ENCODE measurements at places on chromosomes 13 and 19. TPM values are rescaled to one million over a fixed set of nuclear protein-coding genes. Genes with fewer than 3 reads are reported as not detected.

The ATXN8OS gene
- total RNA-seq: 1.5 TPM

The SIGLEC12 gene
- not detected for total RNA-seq

The ZFP14 gene
- 33.0 TPM for total RNA-seq

The MYPOP gene
- 1.3 TPM for total RNA-seq

The CA11 gene
- total RNA-seq: 13.3 TPM

The FGF22 gene
- 1.2 TPM for total RNA-seq

DNA sequence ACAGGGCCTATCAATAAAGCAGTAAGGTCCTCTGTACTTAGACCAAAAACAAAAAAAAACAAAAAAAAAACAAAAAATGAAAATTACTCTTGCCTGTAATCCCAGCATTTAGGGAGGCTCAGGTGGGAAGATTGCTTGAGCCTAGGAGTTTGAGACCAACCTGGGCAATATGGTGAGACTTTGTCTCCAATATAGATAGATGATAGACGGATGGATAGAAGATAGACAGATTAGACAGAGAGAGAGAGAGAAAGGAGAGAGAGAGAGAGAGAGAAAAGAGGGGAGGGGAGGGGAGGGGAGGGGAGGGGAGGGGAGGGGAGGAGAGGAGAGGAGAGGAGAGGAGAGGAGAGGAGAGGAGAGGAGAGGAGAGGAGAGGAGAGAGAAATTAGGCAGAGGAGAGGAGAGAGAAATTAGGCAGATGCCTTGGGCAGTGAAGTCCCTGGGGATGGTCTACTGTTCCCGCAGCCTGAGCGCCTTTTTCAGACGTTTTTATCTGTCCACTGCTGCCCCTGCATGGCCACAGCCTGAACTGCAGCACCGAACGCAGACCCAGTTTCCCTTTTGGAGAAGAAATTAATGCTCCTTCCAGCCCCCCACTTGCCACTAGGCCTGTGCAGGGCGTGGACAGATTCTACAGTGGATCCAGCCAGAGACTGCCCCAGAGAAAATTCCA lies 9.8 kb upstream of the ZNF627 start:
- DNase-seq: peak; percentile 48

DNA sequence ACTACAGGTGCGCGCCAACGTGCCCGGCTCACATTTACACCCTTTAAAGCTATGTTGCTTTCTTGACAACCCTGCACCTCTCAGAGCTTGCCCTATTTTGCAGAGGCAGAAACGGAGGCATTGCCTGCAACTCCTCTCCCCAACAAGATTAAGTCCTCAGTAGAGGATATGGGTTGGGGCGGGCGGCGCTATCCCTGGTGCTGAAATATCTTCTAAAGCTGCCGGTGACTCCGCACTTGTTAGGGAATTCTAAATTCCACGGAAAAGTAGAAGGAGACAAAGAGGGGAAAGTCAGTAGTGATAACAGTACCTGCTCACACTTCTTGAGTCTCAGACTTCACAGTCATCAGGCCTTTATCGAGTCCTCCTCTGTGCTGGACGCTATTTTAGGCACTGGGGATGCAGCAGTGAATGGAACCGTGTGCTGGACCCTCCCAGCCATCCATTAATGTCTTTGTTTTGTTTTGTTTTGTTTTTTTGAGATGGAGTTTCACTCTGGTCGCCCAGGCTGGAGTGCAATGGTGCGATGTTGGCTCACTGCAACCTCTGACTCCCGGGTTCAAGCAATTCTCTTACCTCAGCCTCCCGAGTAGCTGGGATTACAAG lies 18.0 kb downstream of the SLC5A5 start:
- no peak for DNase-seq

- DNase-seq: no peak
Measured at GRCh38 chr19:12752056-12752781, 628 bp downstream of the BEST2 start.

DNA sequence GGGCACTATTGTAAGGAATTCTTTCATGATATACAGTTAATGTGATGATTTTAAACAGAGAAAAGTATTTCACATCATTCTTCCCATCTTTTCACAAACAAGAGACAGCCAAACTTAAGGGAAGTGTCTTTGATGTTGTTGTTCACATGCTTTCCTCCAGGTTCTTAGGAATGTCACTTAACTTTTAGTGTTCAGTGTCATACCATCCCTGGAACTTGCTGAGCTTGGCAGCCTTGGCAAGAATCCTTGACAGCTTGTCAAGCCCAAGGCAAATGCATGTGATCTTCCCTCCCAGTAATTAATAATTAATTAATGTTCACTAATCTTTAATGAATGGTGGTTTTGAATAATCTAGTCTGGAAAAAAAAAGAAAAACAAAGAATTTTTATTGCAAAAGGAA lies 727.9 kb upstream of the PRR20A start:
- no peak for DNase-seq

DNA sequence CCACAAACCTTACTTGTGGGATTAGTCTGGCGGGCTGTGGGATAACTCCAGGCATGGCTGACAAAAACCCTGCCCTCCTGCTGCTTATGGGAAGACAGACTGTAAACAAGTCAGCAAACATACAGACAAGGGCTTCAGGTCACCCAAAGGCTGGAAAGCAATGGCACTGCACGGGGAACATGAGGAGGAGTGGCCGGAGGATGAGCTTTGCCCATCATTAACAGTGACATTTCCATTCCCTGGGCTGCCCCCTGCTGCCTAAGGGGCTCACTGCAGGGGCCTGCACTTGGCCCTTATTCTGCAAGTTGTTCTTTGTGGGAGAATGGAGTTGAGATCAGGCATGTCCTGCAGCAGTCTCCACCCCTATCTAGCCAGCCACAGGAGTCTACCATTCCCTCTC lies 91.3 kb downstream of the UQCRFS1 start:
- no peak for DNase-seq

- peak; percentile 24 for DNase-seq
Measured at GRCh38 chr19:14505488-14506239, 9.7 kb upstream of the GIPC1 start.

DNA sequence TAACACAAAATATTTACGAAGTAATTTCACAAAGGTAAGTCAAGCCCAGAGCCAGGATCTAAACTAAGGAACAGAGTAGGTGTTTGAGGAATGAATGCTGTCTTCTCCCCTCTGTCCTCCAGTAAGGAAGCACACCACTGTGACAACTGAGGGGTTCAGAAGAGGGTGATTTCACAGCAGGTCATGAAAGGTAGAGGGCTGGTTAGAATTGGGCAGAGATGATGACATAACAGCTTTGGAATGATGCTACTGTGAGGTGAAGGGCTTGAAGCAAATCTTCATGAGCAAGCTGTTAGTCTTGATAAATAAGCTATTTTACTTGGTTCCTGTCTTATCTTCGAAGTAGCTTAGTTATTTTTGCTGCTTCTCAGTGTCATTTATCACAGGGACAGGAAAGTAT lies 498.6 kb downstream of the FGF9 start:
- no peak for DNase-seq

DNA sequence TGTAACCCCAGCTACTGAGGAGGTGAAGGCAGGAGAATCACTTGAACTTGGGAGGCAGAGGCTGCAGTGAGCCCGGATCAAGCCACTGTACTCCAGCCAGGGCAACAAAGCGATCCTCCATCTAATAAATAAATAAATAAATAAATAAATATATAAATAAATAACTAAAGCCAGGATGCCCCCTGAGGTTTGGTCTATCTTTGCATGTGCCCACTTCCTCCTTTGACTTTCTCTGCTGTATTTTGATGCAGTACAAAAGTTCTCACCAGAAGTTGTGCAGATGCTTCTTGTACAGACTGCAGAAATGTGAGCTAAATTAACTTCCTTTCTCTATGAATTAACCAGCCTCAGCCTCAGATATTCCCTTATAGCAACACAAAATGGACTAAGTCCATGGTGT lies 6.5 kb upstream of the N4BP2L2 start:
- DNase-seq: no peak

DNA sequence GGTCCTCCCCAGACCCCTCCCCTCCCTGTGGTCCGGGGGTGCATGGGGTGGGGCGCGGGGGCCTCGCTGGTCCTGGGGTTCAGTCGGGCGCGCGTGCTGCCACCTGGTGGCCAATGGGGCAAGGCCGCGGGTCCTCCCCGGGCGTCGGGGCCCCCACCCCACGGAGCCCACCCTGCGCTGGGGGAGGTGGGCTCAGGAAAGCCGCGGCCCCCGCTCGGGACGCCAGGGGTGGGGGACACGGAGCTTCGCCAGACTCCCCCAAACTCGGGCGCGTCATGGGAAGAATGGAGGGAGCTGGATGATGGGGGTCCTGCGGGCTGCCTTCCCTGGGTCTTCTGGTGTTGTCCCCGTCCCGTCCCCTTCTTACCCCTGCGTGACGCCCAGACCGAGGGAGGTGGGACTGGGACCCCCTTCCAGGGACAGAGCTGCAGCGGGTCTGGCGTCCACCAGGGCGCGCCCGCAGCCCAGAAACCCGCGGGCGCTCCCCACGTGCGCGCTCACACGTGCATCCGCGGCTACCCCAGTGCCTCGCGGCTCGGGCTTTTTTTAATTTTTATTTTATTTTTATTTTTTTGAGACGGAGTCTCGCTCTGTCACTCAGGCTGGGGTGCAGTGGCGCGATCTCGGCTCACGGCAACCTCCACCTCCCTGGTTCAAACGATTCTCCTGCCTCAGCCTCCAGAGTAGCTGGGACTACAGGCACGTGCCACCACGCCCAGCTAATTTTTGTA lies 19.8 kb upstream of the TCF3 start:
- DNase-seq: peak; percentile 70

GRCh38 chr13:50215399-50215798 lies 200.2 kb downstream of the KCNRG start:
- no peak for DNase-seq

GRCh38 chr19:16118489-16119033 lies 6.9 kb downstream of the RAB8A start:
- no peak for DNase-seq

DNA sequence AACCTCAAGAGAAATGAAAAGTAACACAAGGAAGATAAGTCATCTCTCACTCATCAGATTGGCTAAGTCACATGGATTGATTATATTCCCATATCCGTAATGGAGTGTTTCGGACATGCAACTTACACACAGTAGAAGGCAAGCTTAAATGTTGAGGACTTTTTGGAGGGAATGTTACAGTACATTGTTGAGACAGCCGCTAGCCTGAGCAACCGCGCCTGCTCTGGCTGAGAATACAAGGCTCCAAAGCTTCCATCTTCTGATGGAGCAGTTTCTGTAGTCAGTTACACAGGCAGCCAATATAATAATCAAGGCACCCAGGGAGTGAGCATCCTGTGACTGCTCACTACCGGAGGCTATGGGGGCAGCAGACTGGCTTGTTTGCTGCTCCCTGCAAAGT lies 1.0 kb upstream of the CRYL1 start:
- no peak for DNase-seq

DNA sequence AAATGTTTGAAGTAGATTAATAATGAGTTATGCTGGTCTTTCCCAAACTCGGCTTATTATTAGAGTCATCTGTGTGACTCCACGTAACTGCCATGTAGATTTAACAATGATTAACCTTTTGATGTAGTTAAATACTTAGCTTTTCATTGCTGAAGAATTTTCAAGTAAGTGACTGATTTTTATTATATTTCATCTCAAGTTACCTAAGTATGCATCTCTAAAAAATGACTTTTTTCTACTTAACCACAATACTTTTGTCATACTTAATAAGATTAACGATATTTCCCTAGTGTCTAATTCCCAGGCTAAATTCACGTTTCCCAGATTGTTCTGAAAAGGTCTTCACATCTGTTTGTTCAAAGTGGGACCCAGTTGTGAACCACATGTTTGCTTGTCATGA lies 17.8 kb downstream of the BIVM start:
- DNase-seq: no peak

All from spinal cord (tissue), 10 donors.